ENCODE measurements at places on chromosomes 16 and 17. TPM values are rescaled to one million over a fixed set of nuclear protein-coding genes. Genes with fewer than 3 reads are reported as not detected.

GRCh38 chr17:55576237-55576995 lies 65.2 kb upstream of the SMIM36 start:
- peak; percentile 64 for DNase-seq

- DNase-seq: no peak
These were observed 223.5 kb downstream of the SPECC1 start for GRCh38 chr17:20232611-20233010.

DNA sequence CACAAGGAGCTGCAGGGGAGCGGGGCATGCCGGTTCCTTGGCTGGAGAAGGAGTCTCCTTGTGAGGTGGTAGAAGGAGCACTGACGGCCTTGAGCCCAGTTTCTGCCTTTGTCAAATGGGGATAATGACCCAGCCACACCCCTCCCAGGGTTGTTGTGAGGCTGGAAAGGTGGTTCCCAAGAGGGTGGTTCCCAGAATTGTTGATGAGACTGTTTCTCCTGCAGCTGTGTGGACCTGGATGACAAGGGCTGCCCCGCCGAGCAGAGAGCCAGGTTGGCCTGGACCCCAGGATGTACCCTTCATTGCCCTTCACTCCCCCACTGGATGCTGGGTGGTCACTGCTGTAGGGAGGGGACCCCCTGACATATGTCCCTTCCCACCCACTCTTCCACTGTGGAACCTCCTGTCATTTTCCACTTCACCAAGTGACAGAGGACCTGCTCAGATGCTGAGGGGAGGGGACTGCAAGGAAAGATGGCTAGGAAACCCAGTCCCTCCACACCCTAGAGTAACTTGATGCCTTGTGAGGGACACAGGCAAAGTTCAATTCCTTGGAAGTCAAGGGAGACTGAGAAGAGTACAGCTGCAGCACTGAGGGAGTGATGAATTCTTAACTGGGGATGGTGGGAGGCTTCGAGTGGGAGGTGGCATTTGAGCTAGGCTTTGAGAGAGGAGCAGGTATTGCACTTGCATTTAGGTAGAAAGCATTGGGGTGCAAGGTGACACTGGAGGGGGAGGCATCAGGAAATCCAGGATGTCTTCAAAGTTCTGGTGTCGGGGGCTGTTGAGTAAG lies 10.6 kb downstream of the MIEN1 start:
- no peak for DNase-seq

GRCh38 chr17:4362141-4362540 lies 4.3 kb downstream of the UBE2G1 start:
- DNase-seq: no peak

- DNase-seq: no peak
These were observed 7.1 kb upstream of the TMC5 start for GRCh38 chr16:19410435-19411171.

DNA sequence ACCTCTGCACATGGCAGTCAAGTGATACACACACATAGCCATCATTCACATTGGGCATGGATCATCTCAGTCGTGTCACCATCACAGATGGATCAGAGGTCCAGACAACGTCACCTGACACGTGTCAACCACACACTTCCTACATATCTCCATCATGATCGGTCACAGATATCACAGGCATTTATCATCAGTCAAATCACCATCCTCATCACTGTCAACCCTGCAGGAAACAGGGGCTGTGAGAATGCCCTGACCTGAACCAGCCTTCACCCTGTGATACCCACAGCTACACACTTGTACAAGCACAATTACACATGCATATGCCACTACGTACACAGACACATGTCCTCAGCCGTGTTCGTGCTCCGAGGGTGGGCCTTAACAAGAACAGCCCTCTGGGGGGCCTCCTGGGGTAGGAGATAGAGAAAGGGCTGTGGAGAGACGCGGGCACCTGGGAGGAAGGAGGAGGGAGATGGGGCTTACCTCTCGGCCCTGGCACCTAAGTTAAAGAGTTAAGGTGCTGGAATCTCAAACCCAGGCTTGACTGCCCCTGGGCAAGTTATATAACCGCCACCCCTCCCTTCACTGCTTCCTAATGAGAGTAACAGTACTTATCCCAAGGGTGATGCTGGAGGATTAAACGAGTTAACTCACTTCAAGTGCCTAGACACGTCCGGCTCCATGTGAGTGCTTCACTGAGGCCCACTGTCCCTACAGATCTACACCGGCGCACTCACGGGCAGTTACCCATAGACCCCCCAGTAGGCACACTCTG lies 1.1 kb downstream of the SLC12A4 start:
- no peak for DNase-seq

PRR35 gene
- not detected for polyA plus RNA-seq

DNA sequence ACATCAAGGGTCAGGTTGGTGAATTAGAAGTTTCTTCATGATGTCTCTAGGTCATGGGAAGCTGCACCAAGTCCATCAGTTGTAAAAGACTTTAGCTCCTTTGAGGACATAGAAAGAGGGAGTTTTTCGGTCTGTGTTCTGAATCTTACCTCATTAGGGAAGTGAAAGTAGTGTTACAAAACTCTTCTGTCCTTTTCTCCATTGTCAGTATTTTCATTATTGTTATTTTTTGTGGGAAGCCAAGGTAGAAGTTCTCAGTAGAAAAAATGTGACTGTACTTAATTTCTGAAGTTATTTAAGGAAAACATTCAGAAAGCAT lies 24.2 kb downstream of the MAP3K3 start:
- no peak for DNase-seq

- no peak for DNase-seq
These were observed 14.3 kb upstream of the NUBP1 start for GRCh38 chr16:10729104-10730048.

DNA sequence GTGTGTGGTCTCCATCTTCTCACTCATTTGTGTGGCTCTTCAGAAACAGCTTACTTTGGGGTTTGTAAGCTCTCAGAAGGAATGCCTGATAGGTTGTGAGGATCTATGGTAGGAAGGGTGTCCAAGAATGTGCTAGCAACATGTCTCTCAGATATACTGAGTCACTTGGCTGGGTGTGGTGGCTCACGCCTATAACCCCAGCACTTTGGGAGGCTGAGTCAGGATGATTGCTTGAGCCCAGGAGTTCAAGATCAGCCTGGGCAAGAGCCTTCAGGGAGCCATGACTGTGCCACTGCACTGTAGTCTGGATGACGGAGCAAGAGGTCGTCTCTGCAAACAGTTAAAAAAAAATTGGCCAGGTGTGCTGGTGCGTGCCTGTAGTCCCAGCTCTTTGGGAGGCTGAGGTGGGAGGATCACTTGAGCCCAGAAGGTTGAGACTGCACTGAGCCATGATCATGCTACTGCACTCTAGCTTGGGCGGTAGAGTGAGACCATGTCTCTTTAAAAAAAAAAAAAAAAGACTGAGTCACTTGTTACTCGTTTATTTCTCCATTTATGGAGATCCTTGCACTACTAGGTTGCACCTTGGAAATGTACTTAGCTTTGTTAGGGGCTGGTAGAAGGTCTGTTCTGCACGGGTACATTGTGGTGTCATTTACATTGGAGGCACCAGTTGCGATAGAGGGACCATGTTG lies 232.0 kb downstream of the SNX29 start:
- no peak for DNase-seq

C17orf78 gene
- polyA plus RNA-seq: not detected

DNA sequence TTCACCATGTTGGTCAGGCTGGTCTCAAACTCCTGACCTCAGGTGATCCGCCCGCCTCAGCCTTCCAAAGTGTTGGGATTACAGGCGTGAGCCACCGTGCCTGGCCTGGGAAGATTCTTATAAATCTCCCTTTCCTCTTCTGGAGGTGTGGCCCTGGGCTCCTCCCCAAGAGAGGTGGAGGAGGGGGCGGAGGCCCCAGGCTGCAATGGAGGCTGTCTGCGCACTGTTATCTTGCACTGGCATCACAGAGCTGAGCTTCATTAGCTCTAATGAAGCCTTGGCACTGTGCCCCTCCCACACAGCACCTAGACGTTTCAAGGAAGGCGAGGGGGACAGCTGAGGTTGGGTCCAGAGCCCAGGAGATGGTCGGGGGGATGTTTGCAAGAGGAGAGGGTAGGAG lies 7.5 kb downstream of the ARHGAP23 start:
- DNase-seq: no peak

KRT36 gene
- polyA plus RNA-seq: not detected

GRCh38 chr17:10663231-10663630 lies 6.1 kb upstream of the MYH3 start:
- no peak for DNase-seq

DHRS11 gene
- polyA plus RNA-seq: 5.2 TPM

KRTAP1-5 gene
- polyA plus RNA-seq: not detected

GOSR1 gene
- polyA plus RNA-seq: 30.5 TPM

- DNase-seq: no peak
These were observed 37.1 kb upstream of the AMZ2 start for GRCh38 chr17:68210570-68211315.

- no peak for DNase-seq
These were observed 120.7 kb downstream of the CDH8 start for GRCh38 chr16:61915569-61915968.

GRCh38 chr16:47721006-47721637 lies 260.0 kb downstream of the PHKB start:
- no peak for DNase-seq

DNA sequence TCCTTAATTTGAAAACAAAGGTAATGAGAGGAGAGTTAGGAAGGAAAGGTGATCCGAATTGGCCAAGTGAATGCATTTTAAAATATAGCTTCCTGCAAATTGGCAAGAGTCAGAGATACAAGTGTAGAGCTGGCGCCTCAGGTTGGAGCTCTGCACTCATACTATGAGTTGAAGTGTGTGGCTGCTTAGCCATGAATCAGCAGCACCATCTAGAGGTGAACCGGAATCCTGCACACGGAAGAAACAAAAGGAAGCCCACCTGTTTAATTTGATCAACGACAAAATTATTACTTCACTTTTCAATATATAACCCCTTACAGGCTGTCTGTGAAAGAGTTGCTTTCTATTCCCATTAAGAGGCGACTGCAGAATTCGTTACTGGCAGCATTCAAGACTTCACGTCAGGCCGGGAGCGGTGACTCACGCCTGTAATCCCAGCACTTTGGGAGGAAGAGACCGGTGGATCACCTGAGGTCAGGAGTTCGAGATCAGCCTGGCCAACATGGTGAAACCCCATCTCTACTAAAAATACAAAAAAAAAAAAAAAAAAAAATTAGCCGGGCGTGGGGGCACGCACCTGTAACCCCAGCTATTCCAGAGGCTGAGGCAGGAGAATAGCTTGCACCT lies 1253.7 kb upstream of the CDH8 start:
- peak; percentile 31 for DNase-seq

DNA sequence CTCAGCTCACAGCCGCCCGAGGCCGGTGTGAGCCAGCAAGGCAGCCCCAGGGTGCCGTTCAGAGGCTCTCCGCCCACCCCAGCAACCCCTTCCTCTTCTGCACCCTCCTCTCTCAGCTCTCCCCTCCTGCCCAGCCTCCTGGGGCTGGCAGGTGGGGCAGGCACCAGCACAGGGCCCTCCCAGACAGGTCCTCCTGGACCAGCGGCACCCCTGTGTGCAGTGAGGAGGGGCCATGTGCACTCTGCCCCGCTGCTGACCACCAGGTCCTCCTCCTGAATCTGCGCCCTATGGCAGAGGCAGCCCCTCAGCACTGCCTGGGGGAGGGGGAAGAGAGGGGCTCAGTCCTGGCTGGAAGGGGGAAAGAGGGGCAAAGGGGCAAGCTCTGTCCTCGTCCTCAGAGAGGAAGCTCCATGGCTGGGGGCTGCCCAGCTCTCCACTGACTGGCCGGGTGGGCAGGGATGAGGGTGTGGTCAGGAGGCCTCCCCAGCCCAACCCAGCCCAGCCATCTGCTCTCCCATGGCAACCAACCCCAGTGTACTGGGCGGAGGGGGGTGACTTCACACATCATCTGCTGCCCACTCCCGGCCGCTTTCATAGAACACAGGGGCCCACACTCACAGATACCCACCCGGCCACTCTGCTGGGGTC lies 5.4 kb upstream of the BCAR1 start:
- peak; percentile 83 for DNase-seq

DNA sequence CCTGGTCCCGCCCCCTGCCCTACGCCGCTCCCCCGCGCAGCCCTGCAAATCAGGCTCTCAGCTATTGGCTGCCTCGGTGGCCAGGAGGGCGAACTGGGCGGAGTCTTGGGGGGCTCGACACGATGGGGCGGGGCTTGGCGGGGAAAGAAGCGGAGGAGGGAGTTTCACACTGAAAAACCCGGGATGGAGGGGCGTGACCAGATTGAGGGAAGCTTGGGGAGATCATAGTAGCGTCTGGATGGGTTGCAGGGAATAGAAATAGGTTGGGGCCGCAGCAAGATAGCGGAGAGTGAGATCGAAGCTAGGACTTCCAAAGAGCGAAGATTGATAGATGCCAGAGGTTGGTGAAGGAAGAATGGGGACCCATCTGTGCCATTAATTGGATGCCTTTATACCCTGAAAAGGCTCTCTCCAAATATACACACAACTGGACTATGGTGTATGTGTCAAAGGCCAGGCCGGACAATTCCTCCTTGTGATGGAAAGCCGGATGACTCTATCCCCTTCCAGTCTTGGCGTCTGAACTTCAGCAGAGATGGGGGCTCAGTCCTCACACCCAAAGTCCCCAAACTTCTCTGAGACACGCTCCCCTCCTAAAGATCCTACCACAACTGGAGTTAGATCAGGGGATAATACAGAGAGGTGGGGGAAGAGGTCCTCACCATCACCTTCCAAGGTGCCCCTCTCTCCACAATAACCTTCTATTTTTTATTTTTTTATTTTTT lies 376 bp upstream of the STAC2 start:
- peak; percentile 75 for DNase-seq

TBX6 gene
- 0.46 TPM for polyA plus RNA-seq

MYH2 gene
- polyA plus RNA-seq: 109 TPM

DNA sequence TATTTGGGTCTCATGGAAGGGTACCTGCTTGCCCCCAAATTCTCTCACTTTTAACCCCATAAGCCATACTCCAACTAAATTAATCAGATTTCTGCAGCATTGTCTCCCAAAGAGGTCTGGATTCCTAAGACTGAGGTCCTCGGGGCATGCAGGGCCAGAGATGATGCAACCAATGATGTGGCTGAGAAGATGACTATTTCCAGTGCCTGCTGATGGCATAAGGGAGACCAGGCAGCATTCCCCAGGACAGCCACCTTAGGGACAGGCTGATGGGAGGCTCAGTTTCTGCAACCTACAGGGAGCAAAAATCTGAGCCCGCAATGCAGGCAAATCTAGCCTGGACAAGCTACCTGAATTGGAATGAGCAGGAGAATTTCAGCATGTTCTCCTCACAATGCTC lies 76.8 kb upstream of the ASIC2 start:
- DNase-seq: no peak

- DNase-seq: no peak
These were observed 59.1 kb upstream of the SMIM36 start for GRCh38 chr17:55570391-55570790.

DNA sequence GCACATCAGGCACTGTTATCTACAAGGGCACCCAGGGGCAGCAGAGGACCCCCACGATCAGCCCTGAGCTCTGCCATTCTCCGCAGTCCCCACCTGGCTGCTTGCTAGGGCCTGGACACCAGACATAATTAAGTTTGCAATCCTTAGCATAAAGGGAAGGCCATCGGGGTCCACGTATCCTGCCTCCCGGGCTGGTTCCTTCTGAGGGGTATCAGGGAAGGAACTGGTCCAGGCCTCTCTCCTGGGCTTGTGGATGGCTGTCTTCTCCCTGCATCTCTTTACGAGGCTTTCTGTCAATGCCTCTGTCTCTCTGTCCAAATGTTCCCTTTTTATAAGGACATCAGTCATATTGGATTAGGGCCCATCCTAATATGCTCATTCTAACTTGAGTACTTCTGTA lies 77.8 kb downstream of the CYLD start:
- no peak for DNase-seq

All from muscle of back (tissue), 13 donors.